Mammary epithelial cell (primary cell): ENCODE measurements at places on chromosomes 13 and 19. TPM values are rescaled to one million over a fixed set of nuclear protein-coding genes. Genes with fewer than 3 reads are reported as not detected.

NKPD1 gene
- total RNA-seq: 0.51 and 0.92 TPM in 2 replicates

SMG9 gene
- 7.5 TPM for total RNA-seq

TNFSF13B gene
- total RNA-seq: 1.7 TPM

MYPOP gene
- 1.8 TPM for total RNA-seq

ELAVL3 gene
- total RNA-seq: not detected in 2 replicates

SIGLEC10 gene
- not detected for total RNA-seq

TEX101 gene
- total RNA-seq: not detected

ZNF575 gene
- 0.45 and 2.1 TPM in 2 replicates for total RNA-seq

ZNF723 gene
- not detected in 2 replicates for total RNA-seq

CEACAM7 gene
- total RNA-seq: not detected in 2 replicates
